Activated T-cell treated with anti-CD3 and anti-CD28 coated beads for 24 hours (primary cell): ENCODE measurements at places on chromosomes 1 and 21.

GRCh38 chr1:10909697-10910680, 102.5 kb upstream of the TARDBP start:
- DNase-seq = peak; percentile 49

GRCh38 chr1:29754573-29755375, 518.5 kb downstream of the PTPRU start:
- DNase-seq = no peak

DNA sequence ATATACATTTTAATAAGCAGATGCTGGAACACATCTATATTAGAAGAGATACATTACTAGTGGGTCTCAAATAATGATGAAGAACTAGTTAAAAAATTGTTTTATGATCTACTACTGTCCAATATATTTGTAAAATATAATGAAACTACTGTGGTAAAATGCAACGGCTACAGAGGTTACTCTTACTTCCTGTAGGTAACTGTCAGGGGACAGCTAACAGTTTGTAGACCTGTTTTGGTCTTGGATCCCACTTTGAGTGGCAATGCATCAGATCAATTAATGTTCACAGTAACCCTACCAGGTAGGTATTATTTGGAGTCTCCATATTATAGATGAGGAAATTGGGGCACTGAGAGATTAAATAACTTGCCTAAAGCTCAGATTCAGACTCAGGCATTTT, 26.7 kb upstream of the MYSM1 start:
- no peak for DNase-seq

DNA sequence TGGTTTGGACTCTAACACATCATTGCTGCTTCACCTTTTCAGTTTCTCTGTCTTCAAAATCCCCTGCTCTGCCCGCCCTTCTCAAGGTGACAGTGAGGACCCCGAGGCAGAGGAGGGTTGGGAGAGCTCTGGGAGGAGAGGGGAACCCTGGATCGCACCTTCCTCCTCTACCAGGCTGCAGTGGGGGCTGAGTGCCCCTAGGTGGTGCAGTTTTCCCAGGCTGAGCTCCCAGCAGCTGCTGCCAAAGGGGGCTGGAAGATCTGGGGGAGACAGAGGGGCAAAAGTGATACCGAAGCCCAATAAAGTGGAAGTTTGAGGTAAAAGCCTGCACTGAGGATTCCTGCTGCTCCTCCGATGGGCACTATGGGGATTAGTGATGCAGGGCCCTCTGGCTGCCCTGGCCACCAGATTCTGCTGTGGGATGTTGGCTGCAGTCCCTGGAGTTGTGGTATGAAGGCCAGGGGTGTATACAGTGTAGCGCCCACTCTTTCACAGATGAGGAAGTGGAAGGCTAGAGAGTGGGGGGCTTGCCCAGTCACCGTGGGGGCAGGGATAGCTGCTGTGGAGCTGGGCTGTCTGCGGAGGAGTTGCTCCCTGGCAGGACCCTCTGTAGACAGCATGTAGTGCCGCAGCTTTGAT, 40.7 kb upstream of the SCMH1 start:
- DNase-seq = peak; percentile 4

DNA sequence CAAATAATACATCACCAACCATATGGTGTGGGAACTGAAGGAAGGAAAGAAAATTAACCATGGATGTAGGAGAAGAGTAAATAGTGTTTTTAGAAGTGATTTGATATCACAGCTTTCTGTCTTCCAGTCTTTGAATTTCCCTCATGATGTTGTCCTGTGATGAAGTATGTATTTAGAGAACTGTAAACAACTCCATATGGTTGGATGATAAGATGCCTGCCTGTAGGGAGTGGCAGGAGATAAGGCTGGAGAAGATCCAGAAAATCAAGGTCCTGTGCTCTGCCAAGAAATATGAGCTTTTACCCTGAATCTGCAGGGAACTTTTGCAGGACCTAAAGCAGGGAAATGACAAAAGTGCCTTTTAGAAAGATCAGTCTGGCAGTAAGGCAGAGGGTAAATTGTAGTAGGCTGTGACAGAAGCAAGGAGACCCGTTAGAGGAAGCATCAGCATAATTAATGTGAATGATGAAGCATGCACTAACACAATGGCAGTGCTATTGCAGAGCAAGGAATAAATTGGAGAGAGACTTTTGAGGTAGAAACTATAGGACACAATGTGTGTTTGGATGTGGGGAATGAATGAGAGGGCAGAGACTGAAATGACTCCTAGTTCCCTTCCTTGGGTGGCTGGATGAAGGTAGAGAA, 21.9 kb downstream of the CEPT1 start:
- DNase-seq = no peak

GRCh38 chr1:223715604-223716172, 3.3 kb downstream of the CAPN2 start:
- no peak for DNase-seq

DNA sequence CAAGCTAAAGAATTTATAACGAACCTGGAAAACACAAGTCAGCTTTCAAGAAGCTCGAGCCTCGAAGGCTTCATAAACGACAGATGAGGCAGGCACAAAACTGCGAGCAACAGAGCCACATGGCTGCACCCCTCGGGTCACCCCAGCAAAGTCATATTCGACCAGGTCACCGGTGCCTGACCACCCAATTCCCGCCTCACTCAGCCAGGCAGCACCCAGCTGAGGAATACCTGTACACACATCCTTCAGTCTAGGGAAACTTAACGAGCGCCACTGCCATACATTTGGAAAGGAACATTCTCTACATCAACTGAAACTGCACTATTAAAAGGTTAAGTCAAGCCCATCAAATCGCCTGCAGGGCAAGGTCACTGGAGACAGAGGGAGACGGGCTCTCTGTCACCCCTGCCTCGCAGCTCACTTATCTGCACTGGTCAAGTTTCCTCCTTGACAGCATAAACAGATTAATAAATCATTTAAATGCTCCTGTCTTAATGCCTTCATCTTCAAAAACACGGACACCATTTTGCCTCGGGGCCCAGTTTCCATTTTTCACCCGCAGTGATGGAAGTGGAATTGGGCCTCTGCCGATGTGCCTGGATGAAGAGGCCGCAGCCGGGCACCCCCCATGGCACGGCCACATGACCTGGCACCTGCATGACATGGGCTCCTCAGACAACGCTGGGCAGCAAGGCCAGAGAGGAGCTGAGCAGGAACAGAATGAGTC, 20.6 kb downstream of the NPHP4 start:
- no peak for DNase-seq
